ENCODE measurements at places on chromosomes 12 and 14. TPM values are rescaled to one million over a fixed set of nuclear protein-coding genes. Genes with fewer than 3 reads are reported as not detected.
A peak's percentile ranks its signal among the peaks of the same experiment; 100 is the strongest.

DNA sequence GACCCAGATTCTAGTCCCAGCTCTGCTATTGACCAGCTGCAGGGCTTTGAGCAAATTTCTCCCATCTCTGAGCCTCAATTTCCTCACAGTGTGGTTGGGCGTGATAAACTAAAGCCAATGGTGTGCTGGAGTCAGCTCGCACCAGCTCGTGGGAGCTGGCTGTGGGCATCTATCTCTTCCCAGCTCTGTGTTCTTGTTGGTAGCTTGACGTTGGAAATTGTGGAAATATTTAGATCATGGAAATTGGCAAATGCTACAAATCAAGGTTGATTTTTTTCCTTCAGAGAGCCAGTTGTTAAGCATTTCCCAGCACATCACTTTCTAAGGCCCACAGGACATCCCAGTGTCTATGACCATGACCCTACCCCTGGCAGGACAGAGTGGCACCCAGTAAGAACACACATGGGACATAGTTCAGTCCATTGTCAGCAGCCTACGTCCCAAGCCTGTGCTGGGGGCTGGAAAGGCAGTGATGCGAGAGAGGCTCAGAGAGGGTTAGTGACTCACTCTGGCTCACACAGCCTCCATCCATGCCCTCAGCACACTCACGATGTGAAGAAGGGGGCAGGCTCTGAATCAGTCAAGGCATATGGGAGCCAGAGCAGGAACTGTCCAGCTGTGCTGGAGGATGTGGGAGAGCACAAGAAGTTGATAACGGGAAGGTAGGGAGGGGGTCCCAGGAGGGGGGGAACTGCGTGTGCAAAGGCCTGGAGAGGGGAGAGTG is 77.6 kb downstream of the LGMN start:
- DNase-seq = no peak

- no peak for DNase-seq
Observed at GRCh38 chr12:85509081-85509856, 229.2 kb downstream of the ALX1 start.

Gene C1R
- 10.2 TPM for total RNA-seq

Gene KRT6C
- not detected for total RNA-seq

Gene SDS
- not detected for total RNA-seq

- no peak for DNase-seq
Observed at GRCh38 chr12:56933826-56934625, at the start of gene SDR9C7. Gene SDR9C7 (minus strand): TSS chr12:56934408. CDS start chr12:56934261, 147 bp downstream.

- DNase-seq = no peak
Observed at GRCh38 chr12:104340925-104341611, 37.5 kb downstream of the EID3 start.

GRCh38 chr12:659090-659683 is 4.1 kb downstream of the NINJ2 start:
- no peak for DNase-seq

DNA sequence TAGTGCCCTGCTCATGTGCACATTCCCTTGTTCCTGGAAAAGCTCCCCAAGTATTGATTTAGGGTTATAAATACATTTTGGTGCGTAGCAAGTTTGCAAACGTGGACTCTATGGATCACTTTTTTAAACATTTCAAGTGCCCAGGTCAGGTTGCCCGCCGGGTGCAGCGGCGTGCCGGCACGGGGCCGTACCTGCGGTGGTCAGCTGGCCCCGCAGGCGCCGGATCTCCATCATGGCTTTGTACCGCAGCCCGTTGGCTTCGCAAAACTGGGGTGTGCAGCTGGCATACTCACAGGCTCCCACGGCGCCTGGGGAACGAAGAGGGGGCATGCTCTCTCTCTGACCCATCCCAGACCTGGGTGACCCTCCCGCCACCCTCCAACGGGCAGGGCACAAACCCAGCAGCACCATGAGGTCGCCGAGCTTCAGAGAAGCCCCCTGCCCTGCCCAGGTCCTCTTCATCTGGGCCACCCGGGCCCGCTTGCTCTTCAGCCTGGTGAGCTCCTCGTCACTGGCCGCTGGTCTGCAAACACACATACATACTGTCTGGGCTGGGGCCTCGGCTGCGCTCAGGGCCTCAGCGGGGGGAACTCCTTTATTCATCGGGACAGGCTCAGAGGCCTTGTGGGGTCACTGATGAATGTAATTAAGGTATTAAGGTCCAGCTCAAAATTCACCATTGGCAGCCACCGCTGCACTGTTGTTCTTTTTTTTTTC is 35.1 kb downstream of the DHX37 start:
- no peak for DNase-seq

Gene MDP1
- 17.7 TPM for total RNA-seq

GRCh38 chr12:19908830-19909229 is 459.5 kb upstream of the PDE3A start:
- DNase-seq = no peak

Gene PLA2G1B
- total RNA-seq = not detected

GRCh38 chr14:67573228-67574010 is 26.6 kb downstream of the PIGH start:
- DNase-seq = no peak

DNA sequence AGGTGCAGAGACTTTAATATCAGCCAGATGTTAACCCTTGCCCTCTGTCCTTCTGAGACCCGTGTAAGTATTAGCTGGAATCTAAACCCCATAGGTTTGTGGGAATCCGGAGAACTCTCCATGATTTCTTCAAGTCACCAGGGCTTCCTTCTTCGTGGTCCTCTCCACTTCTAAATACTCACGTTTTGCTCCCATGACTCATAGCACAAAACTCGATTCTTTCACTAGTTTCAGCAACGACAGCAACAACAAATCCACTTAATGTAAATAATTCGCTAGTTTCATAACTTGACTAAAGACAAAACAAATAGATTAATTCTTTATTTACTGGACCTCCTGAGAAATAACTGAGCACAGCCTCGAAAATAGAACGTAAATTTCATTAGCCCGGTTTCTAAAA is 4.4 kb upstream of the CLEC2A start:
- no peak for DNase-seq

DNA sequence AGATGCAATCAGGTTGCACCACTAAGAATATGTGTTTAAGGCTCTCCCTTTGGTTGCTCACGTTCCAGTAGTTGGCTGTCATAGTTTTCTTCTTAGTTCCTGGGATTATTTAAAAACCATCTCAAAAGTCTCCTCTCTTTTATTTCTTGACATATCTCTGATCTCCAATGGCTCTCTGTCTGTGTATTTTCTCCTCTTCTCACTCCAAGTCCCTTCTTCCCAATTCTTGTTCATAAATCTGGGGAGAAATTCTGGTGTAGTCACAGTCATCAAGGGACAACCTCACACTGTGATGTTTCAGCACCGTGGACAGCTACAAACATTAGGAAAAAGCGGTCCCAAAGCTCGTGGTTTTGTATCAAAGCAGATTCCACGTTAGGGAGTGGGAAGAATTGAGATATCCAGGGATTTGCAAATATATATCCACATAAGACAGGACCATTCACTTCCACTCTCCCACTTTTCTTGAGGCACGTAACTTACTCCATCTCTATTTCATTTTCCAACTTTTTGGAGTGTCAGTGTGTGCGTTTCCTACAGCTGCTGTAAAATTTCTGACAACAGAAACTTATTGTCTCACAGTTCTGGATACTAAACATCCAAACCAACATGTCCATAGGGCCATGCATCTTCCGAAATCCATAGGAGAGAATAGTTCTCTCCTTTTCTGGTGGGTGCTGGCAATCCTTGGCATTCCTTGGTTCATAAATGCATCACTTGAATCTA is 80.6 kb upstream of the TMEM233 start:
- DNase-seq = peak; percentile 25

Gene TCTN2
- 35.5 TPM for total RNA-seq

- DNase-seq = no peak
Observed at GRCh38 chr12:57744194-57744776, 554 bp upstream of the TSPAN31 start.

DNA sequence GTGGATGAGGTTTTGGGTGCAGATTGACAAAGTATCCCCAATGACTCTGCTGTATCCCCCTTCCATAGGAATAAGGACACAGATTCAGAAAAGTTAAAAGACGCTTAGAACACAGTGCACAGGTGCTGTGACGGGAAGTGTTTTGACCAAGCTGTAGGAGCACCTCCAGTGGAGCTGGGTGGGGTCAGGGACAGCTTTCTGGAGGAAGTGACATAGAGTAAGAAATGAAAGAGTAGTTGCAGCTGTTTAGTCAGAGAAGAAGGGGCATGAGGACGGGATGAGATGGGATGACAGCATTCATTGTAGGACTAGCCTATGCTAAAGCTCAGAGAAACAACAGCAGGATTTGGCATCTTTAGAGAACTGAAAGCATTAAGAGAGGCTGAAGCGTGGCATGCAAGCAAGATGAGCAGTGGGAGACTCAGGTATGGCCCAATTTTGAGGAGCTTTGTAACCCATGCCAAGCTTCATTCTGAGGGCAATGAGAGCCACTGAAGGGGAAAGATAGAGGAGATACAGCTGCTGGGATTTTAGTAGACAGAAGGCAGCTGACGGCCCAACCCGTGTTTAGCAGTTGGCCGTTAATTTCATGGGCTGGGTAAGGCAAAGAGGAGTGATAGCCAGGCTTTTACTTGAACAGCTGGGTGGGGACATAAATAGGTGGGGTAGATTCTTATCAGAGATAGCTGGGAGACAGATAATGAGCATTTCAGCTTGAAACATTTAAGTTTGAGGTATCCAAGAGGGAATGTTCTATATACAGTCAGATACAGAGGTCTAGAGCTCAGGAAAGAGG is 131.8 kb upstream of the KRAS start:
- DNase-seq = no peak

GRCh38 chr12:123516216-123516780 is 17.2 kb downstream of the RILPL1 start:
- no peak for DNase-seq

Gene PEX5
- total RNA-seq = 65.4 TPM

DNA sequence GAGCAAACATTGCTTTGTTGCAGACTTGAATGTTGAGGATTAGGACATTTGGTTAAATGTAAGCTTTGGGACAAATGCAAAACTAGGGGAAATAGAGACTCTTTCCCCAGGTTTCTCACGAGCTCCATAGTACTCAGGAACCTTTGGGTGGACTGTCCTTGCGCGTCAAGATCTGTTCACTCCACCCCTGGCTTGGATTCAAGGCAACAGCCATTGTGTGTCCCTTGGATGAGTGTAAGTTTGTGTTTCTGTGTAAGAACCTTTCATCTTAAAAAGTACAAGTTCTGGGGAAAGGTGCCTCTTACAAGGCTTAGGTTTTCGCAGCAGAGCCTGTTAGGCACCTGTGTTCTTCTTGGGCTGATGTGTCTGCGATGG is 3.7 kb downstream of the SUSD6 start:
- DNase-seq = no peak

Gene CIT
- 44.1 TPM for total RNA-seq

DNA sequence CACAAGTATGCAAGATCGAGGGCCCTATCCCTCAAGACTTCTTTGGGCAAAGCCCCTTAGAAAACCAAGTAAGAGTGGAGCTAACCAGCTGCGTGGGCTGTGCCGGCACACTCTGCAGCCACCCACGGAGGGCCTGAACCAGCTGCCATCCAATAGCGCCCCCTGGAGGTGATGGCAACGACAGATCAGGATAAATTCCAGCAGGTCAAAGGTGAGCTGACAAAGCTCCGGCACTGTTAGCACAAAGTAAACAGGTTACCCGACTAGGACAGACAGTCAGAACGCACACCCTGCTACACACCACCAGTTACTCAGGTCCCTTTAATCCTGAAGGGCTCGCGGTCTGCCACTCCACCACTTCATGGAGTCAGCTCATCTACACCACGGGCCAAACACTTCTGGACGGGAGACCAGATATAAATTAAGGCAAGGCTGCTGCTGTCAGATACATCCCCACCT is 4.9 kb downstream of the ZBTB39 start:
- DNase-seq = peak; percentile 62

Gene ZC2HC1C
- total RNA-seq = 7.5 TPM

Gene LHX5
- 0.41 TPM for total RNA-seq

DNA sequence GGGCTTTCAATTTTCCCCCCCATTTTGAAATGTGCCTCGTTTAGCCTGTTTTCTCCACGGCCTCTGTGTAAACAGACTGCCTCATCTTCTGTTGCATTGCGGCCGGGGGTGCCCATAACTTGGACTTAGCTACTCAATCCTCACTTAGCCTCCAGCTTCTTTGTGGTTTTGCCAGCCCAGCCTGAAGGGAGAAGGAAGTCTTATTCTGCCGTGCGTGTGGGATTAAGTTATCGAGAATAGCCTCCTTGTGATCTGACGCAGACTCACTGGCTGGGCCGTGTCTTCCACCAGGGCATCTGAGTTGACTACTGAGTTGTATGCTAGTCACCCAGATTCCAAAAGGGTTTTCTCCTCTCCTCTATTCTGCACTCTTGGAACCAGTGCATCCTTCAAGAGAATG is 8.1 kb downstream of the PRKAB1 start:
- no peak for DNase-seq

GRCh38 chr12:96892104-96892503 is 15.0 kb upstream of the NEDD1 start:
- no peak for DNase-seq

DNA sequence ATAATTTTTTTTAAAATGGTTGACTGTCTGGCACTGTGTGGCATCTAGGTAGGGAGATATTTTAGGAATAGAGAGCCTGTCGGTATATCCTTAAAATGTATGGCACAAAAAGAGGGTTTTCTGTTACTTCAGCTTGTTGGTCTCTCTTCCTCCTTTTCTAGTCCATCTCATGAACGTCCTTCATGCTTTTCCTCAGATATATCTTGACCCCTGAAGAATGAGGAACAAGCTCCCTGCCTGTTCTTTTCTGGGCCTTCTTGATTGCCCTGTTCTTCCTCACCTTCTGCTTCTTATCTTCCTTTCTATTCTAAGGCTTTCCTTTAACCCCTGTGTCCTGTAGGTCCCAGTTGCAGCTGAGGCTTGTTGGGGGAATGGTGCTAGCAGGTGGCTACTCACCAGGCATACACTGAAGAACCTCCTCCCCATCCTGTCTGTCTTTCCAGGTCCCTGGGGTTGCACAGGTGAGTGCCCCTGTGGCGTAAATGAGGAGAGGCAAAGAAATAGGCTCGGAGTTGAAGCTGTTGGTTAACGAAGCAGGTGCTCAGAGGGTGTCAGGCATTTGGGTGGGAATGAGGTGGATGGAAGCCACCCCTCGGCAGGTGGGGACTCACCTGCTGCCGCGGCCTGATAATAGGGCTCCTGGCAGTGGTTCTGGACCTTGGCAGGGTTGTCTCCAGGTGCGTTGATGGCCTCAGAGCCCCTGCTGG is 7.2 kb upstream of the C1R start:
- no peak for DNase-seq

- DNase-seq = no peak
Observed at GRCh38 chr12:111363578-111363977, 5.3 kb downstream of the PHETA1 start.
